SK-MEL-5 (cell line): ENCODE measurements at places on chromosomes 6 and 20. TPM values are rescaled to one million over a fixed set of nuclear protein-coding genes. Genes with fewer than 3 reads are reported as not detected.

The MYH7B gene
- 0.03 and 0.08 TPM in 2 replicates for total RNA-seq

The PPP1R16B gene
- 0.56 and 0.69 TPM in 2 replicates for total RNA-seq

The CCR6 gene
- total RNA-seq: not detected in 2 replicates

The LST1 gene
- total RNA-seq: not detected in 2 replicates

The SNPH gene
- total RNA-seq: 9.4 and 10.7 TPM in 2 replicates

The HSPA12B gene
- total RNA-seq: 0.21 TPM in 1 of 2 replicates, not detected in the other

The BHLHE23 gene
- not detected in 2 replicates for total RNA-seq

The TULP1 gene
- total RNA-seq: not detected in 2 replicates

The FRK gene
- total RNA-seq: 1.8 and 1.9 TPM in 2 replicates

The MTFR2 gene
- total RNA-seq: 2.7 and 5.4 TPM in 2 replicates

The ENPP4 gene
- 1.4 and 2.1 TPM in 2 replicates for total RNA-seq

The RIPOR2 gene
- total RNA-seq: 6.7 and 7.4 TPM in 2 replicates
